Activated CD4-positive, CD25-positive, alpha-beta regulatory T cell treated with anti-CD3 and anti-CD28 coated beads, Interleukin-2, amount 50 U/mL, for 16 hours (primary cell): ENCODE measurements at places on chromosomes 2 and 18.

DNA sequence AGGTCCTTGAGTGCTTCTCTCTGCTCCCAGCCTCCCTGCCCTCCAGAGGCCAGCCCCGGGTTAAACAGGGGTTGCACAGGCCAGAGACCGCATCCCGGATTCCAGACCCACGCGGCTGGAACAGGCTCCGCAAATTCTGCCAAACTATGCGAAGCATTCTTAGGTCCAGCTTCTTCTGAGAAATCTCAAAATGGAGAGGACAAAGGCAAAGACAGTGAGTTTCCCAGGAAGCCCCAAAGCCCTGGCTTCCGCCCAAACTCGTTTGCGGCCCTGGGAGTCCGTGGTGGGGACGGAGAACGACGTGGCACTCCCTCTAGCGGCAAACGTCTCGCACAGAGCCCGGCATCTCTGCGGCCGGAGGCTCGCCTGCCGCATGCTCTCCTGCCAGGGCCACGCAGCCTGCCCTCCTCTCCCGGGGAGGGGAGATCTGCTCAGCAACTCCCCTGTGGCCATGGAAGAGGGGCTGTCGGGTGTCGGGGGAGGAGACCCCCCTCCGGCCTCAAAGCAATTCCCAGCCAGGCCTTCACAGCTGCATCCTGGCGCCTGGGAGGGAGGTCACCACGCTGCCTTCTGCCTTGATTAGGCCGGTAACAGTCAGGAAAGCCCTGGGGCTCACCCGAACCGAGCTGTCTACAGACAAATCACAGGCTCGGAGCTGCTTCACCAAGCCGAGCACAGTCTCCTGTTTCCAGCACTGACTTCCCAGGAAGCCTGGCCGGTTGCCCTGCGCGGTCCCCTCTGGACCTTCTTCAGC is 33.4 kb upstream of the KLHL29 start:
- DNase-seq: no peak

- DNase-seq: no peak
These were observed 37.4 kb downstream of the NCK2 start for GRCh38 chr2:105782123-105782522.

GRCh38 chr2:155350783-155351580 is 652.5 kb downstream of the KCNJ3 start:
- DNase-seq: no peak

- no peak for DNase-seq
These were observed 390.0 kb downstream of the MEIS1 start for GRCh38 chr2:66824926-66825325.

- no peak for DNase-seq
These were observed 167.6 kb downstream of the UXS1 start for GRCh38 chr2:106026271-106027190.
